ENCODE measurements at places on chromosomes 4 and X.
A peak's percentile ranks its signal among the peaks of the same experiment; 100 is the strongest.

GRCh38 chr4:152081024-152081423, 320.2 kb upstream of the GATB start:
- DNase-seq: no peak

- no peak for DNase-seq
Measured at GRCh38 chrX:104749951-104750610, 184.1 kb downstream of the IL1RAPL2 start.

GRCh38 chr4:8070736-8071718, 87.6 kb downstream of the ABLIM2 start:
- DNase-seq: no peak

DNA sequence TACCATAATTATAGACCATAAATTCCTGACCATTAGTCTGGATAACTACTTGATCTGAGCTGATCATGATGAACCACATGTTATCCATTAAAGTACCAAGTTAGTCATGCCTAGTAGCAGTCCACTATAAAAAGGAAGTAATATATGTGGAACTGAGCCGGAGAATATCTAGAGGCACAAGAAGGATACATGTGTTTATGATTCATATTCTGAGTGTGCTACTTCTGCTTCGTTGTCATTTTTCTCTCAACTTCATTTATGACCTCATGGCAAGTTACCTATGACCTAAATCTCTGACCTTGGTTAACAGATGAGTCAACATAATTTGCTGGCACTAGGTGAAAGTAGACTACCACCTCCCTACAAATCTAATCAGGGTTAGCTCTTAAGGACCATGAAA, 56.5 kb upstream of the ANKRD17 start:
- DNase-seq: no peak

- no peak for DNase-seq
Measured at GRCh38 chr4:10727140-10727880, 42.7 kb upstream of the CLNK start.

DNA sequence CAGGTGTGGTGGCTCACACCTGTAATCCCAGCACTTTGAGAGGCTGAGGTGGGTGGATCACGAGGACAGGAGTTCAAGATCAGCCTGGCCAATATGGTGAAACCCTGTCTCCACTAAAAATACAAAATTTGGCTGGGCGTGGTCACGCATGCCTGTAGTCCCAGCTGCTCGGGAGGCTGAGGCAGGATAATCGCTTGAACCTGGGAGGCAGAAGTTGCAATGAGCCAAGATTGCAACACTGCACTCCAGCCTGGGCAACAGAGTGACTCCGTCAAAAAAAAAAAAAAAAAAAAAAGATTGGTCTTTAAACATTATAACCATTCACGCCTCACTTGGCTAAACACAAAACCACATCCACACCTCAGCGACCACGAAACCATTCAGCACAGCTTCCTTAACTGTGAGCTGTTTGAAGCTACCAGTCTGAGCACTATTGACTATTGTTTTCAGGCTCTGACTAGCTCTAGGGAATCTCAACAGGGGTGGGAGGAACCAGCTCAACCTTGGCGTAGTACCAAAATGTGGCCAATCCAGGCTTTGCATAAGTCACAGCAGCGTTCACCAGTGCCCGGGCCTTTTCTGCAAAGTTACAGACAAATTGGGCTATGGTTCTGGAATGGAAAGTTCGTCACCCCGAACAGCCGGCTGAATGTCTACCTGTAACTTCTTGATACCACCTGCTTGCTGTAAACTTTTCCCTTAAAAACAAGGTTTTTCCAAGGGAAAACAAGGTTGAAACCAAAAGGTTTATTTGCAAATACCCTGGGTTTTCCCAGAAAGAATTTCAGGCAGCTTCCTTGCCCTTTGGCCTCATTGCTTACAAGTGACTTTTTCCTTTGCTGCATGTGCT, 73.6 kb upstream of the DHX15 start:
- DNase-seq: no peak

DNA sequence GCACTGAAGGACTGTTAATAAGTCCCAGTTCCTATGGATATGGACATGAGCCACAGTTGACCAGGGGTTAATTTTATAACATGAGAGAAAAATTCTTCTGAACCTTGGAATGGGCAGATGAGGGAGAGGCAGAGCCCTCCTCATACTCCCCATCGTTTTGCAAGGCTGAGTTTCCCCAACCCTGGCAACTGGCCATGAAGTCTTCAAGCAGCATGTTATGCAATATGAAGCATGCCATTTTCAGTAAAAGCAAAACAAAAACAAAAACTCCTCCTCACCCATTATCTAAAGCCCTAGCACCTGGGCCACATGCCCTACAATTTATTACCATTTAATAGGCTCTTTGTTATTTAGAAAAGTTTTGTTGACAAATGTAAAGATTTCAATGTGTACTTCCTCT, 64.5 kb downstream of the GPC4 start:
- peak; percentile 56 for DNase-seq

GRCh38 chr4:7315935-7316334, 118.8 kb downstream of the PSAPL1 start:
- DNase-seq: no peak

- DNase-seq: no peak
Measured at GRCh38 chr4:15078682-15079642, 76.7 kb downstream of the CPEB2 start.

DNA sequence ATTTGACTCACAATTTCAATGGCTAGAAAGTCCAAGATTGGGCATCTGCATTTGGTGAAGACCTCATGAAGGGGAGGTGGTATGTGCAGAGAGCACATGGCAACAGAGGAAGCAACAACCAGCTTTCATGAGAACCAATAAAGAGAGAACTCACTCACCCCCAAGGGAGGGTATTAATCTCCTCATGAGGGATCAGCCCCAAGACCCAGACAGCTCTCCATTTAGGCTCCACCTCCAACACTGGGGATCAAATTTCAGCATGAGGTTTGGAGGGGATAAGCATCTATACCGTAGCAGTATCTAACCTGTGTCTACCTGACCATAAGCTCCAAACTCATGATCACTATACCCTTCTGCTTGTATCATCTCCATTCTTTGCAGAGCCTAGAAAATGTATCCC, 9.3 kb upstream of the TBC1D19 start:
- DNase-seq: no peak

DNA sequence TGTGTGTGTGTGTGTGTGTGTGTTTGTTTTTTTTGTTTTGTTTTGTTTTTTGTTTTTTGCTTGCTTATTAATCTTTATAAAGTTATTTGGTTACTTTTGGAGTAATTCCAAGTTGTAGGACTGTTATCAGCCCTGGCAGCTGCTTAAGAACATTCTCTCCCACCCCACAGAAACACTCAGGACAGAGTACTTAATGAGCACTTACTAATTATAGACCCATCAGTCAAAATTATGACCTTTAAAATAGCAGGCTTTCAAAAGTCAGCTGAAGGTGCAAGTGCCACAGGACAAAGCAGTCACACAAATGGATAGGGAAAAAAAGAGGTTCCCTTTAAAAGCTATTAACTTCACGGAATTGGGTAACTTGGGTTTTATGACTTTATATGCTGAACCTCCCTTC, 69.0 kb downstream of the BEND2 start:
- peak; percentile 29 for DNase-seq

GRCh38 chr4:170589597-170590191, 499.9 kb upstream of the AADAT start:
- peak; percentile 6 for DNase-seq

DNA sequence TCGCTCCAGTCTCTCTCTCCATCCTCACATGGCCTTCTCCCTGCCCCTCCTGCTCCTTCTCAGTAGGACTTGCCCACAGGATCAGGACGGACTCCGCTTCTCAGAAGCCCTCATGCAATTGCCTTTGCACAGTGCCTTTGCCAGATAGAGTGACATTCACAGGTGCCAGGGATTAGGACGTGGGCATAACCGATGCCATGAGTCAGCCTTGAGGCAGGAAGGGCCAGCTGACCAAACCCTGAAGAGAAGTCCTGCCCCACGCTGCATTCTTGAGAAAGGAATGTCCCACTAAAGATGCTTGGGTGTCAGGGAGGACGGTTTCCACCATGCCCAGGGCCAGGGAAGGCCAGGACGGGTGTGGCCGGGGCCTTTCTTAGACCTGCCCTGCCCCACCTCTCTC, 6.6 kb upstream of the GRPEL1 start:
- DNase-seq: no peak

GRCh38 chr4:111997785-111998184, 147.5 kb upstream of the FAM241A start:
- no peak for DNase-seq

DNA sequence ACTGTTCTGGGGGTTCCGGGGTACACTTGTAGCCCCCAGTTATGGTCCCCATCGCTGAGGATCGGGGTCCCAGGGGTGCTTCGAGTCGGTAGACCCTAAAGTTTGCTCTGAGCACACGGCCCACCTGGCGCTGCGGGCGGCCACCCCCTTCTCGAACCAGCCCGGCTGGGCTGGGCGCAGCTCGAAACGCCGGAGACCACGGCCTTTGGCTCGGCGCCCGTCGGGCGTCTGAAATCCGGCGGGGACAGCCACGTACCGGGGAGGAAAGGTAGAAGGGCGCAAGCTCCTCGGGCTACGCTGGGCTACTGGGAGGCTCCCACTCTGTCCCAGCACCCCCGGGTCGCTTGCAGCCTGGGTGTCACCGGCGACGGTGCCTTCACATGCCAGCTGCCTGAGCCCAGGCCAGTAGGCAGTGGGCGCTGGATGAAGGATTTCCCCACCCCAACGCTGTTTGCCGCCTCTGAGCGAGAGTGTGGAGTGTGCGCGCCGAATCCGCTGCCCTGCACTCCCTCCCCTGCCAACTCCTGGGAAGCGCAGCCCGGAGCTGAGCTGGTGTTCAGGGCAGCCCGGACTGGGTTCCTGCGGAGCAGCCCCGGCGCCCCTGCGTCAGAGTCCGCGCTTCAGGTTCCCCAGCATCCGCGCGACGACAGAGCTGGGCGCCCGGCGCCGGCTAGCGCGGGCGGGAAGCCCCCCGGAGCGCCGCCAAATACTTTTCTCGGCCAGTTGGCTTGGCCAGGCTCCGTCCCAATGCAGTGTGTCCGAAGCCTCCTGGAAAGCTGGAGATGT, 637 bp downstream of the MAMLD1 start:
- DNase-seq: no peak

DNA sequence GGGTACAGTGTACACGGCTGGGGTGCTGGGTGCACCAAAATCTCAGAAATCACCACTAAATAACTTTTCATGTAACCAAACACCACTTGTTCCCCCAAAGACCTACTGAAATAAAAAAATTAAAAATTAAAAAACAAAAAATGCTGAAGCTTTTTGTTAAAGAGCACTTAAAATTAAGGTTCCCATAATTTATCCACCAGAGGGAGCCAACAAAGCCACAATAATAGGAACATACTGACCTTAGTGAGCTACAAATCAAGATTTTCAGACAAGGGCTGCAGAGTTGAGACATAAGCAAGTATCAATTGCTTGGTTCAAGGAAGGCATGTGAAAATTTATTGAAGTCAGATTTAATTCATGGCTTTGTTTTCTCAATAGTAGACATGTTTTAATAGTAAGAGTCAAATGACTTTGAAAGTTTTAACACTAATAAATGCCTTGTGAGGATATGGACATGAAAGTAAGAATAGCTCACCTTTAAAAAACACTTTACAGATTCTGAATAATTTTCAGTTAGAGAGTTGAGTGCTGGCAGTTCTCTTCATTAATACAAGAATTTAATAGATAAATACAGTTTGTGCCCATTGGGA, 43.0 kb upstream of the SCOC start:
- DNase-seq: peak; percentile 4

- DNase-seq: no peak
Measured at GRCh38 chr4:188554413-188554812, 415.2 kb downstream of the TRIML1 start.

GRCh38 chr4:86300516-86300915, 59.3 kb downstream of the MAPK10 start:
- no peak for DNase-seq

DNA sequence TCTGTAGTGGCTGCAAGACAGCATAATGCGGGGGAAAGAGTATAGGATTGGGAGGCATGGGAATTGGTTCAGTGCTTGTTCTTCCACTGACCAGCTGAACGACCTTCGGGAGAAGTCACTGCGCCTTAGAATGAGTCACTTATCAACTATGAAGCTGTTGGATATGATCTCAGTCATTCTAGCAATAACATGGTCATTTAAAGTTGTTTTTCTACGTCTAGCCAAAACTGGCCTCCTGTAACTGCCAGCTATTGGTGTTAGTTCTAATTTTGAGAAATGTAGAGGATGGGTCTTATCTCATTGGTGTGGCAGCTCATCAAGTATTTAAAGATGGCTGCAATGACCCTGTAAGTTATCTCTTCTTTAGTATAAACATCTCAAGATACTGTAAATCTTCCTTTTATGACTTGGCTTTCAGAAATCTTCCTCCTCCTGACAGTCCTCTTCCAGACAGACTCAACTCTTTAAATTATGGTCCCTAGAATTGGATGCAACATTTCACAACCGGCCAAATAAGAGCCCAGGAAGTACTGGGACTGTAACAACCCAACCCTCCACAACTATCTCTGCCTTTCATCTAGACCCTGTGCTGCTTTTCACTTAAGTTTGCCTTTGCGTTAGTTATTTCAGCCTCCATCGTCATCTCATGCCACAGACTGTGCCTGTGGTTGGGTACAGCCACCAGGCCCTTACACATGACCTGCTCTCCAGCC, 243.3 kb downstream of the CBR4 start:
- DNase-seq: no peak

DNA sequence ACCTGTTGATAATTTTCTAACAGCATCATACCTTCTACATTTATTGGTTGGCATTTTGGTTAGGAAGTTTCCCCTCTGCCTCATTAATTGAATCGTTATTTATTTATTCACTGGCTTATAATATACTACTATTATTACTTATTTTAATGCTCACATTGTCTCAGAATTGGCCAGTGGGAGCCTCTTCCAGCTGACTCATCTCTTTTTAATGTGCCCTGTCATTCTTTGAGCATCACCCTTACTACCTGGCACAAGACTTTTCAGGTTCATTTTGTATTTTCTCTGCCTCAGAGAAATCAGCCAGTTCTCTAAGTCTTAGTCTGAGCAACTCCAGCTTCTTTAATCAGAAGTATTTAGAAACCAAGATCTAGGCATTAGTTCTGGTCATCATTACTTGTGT, 60.3 kb upstream of the PRRG3 start:
- DNase-seq: no peak

- no peak for DNase-seq
Measured at GRCh38 chr4:156642161-156642560, 329.4 kb downstream of the PDGFC start.

DNA sequence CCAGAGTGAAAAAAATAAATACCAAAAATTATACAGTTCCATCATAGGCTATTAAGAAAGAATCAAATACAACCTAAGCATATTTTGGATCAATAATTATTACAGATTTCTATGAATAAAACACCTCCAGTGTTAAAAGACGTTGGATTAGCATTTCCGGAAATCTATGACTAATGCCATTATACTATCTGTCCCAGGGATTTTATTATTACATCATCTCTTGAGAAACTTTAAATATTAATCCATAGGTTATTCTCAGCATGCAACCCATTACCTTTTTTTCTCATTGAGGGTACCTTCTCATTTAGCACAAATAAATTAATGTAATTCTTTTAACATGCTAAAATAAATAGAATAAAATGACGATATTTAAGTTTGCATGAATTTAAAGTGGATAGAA, 44.6 kb downstream of the CXorf58 start:
- DNase-seq: no peak
